ENCODE measurements at places on chromosomes 16 and 17.

DNA sequence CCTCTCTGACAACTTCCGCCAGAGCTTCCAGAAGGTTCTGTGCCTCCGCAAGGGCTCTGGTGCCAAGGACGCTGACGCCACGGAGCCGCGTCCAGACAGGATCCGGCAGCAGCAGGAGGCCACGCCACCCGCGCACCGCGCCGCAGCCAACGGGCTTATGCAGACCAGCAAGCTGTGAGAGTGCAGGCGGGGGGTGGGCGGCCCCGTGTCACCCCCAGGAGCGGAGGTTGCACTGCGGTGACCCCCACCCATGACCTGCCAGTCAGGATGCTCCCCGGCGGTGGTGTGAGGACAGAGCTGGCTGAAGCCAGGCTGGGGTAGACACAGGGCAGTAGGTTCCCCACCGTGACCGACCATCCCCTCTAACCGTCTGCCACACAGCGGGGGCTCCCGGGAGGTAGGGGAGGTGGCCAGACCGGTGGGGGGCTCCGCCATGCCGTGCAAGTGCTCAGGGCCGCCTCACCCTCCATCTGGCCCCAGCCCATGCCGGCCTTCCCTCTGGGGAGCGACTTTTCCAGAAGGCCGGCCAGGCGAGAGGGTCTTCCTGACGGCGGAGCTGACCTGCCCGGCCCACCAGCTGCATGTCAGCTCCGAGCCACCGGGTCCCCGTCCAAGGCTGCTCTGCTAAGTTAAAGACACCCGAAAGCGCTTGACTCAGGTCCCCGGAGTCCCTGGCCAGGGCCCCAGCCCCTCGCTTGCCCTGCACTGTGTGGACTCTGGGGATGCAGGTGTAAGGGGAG, 7.4 kb downstream of the SSTR5 start:
- no peak for DNase-seq

- DNase-seq: peak; percentile 77
Observed at GRCh38 chr17:78378225-78379130, at the start of gene PGS1. TSS of gene PGS1 (plus strand) at chr17:78378649. CDS start at chr17:78378666, 17 bp downstream.

GRCh38 chr17:4858882-4859260, 25.7 kb downstream of the MINK1 start:
- no peak for DNase-seq

- no peak for DNase-seq
Observed at GRCh38 chr17:1776328-1776727, 14.5 kb downstream of the SERPINF1 start.

GRCh38 chr17:39405436-39405835, 4.0 kb upstream of the FBXL20 start:
- no peak for DNase-seq

GRCh38 chr17:28086519-28086918, 44.0 kb downstream of the NLK start:
- DNase-seq: no peak

- DNase-seq: no peak
Observed at GRCh38 chr17:45130681-45131615, 1.4 kb downstream of the PLCD3 start.

Data from CD4-positive, alpha-beta T cell treated with Interleukin-1 beta for 1 hour (primary cell).